GM04503 (cell line): ENCODE measurements at places on chromosomes 7 and 10.

DNA sequence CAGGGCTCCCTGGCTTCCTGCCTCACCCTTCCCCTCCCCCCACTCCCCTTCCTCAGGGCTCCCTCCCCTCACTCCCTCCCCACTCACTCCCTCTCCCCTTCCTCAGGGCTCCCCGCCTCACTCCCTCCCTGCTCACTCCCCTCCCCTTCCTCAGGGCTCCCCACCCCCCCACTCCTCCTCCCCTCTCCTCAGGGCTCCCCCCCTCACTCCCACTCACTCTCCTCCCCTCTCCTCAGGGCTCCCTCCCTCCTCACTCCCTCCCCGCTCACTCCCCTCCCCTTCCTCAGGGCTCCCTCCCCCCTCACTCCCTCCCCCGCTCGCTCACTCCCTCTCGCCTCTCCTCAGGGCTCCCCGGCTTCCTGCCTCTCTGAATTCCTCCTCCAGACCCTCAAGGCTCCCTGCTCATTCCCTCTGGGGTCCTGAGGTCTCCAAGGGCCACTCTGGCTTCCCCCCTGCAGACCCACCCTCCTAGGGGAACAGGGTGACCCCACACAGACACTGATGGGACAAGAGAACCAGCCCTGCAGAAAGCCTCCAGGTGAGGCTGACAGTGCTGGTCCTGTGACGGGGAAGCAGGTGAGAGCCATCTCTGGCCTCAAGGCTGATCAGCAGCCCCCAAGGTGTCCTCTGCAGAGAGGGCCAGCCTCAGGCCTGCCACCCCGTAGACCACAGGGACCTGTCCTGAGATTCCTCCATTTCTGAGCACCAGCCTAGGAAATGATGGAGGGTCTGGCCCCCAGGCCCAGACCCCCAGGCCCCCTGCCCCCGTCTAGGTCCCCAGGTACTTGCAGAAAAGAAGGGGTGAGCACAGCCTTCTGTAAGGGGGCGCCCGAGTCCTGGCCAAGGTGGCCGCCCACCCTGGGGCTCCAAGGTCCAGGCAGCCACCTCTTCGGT, 47.2 kb downstream of the PWWP2B start:
- DNase-seq, result no peak

DNA sequence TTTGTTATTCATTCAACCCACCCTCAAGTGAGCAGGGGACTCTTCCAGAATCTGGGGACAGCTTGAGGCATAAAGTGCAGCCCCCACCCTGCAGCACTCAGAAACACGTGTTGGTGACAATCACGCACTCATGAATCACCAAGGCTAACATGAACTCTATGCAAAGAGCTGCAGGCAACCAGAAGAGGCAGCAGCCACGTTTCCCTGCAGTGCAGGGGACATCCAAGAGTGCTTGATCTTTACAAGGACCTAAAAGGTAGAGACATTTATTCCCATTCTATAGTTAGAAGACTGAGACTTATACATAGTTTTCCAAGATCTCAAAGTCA, 135.2 kb upstream of the GDF10 start:
- DNase-seq, result no peak

- DNase-seq, result no peak
Observed at GRCh38 chr7:108063520-108063933, 60.6 kb upstream of the LAMB1 start.

GRCh38 chr7:153522261-153522660, 529.9 kb upstream of the DPP6 start:
- DNase-seq, result no peak

GRCh38 chr7:36318116-36318515, 71.5 kb upstream of the ANLN start:
- DNase-seq, result no peak

DNA sequence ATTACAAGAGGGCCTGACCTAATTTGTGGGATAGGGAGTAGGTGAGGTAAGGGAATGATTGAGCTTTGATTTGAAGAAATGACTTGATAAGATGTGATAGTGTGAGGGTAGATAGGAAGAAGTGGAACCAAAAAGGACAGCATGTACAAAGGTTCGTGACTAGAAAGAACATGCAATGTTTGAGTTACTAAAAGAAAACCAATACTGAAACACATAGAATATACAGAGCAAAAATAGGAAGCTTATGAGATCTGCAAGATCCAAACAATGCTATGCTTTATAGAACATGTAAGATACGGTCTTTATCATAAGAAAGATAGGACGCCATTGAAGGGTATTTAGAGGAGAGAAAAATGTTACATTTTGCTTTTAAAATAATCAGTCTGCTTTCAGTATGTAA, 343.8 kb downstream of the ATRNL1 start:
- DNase-seq, result no peak

- DNase-seq, result no peak
Observed at GRCh38 chr7:13442226-13442625, 547.2 kb downstream of the ETV1 start.

GRCh38 chr10:110792476-110793125, 79.1 kb upstream of the PDCD4 start:
- DNase-seq, result no peak

DNA sequence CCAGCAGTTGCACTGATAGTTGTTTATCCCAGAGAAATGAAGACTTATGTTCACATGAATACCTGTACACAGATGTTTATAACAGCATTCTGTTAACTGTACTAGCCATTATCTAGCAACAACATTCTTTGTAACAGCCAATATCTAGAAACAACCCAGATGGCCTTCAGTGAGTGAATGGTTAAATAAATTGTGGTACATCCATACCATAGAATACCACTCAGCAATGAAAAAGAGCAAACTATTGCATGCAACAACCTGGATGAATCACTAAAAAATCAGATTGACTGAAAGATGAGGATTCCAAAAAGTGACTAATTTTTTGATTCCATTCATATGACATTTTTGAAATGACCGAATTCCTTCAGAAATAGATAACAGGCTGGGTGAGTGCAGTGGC, 360.3 kb downstream of the MALRD1 start:
- DNase-seq, result no peak

DNA sequence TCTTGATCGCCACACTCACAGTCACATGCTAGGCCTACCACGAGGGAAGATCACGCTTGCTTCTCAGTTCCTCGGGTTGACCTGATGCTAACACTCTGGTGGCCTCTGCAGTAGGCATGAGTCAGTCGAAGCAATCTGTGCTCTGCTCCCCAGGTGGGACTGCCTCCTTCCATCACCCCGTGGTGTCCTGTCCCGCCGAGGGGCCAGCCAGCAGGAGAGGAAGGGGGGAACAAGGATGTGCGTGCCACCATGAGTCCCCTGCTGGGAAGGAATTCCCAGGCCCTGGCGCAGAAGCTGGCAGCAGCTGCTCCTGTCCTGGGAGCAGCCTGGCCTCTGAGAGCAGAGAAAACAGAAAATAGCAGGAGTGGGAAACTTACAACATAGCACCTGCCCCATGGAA, 695.0 kb upstream of the NRP1 start:
- no peak for DNase-seq

DNA sequence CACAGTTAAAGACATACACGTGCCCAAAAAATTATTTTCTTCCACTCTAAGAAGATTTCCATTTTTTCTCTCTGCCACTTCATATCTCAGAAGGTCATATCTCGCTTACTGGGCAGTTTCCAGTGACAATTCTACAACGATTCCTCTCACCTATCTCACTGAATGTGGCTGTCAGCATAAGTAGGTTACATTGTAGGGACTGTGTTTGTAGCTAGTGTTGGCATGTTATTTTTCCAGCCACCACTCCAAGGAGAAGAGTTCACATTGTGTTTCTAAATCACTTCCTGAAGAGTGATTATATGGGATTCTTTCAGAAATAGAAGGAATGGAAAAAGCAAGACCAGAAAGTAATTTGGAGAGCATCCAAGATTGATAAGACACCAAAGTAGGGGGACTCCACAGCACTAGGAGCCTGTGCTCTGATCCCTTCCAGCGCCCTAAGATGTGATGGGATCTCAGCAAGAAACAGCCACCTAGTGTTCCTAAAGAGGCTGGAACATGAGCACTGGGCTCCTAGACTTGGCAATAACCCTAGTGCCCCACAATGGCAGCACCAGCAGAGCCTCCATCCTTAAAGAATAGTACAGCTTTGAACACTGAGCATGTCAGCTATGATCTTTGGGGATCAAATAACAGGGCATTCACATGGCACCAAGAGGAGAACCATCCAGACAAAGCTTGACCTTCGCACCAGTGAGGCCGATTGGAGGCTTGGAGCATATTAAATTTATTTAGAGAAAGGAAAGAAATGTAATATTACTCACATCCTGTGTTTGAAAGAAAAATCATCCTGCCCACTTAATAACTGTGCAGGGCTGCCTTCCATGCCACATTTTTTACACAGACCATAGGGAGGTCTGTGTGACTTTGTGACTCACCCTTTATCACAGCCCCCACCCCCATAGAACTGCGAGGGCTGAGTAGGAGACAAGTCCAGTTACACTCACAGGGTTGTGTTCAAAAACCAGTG, 51.8 kb downstream of the CAV1 start:
- DNase-seq, result peak; percentile 93

DNA sequence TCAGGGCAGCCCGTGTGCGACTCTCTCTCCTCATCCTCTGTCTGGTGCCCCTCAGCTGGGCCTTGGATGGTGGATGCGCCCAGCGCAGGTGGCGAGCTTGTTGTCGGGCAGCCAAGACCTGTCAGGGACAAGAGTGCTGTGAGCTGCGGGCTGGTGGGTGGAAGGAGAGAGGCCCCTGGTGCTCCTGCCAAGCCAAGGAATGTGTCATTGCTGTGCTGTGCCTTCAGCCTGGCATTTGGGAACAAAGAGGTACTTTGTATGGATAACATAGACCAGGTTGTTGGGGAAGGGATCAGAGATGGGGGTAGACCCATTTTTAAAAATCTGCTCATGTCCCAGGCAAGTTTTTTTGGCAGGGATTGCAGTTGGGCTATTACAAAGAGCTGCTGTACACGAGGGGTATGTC, 120.9 kb downstream of the PKD1L1 start:
- no peak for DNase-seq

DNA sequence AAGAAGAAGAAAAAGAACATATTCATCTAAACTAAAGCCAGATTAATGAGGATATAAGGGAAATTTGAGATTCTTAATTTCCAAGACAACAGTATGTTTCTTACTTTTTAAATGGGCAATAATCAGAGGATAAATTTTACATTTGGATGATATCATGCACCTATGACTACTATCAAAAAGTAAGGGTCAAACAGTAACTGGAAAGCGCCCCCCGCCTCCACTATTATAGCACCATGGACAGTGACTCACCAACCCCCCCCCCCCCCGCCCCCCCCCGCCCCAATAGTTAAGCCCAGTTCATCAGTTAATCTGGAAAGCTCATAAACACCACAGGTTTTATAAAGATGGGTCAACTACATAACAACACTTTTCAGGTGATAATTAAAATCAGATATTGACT, 194.3 kb upstream of the DGKB start:
- no peak for DNase-seq

DNA sequence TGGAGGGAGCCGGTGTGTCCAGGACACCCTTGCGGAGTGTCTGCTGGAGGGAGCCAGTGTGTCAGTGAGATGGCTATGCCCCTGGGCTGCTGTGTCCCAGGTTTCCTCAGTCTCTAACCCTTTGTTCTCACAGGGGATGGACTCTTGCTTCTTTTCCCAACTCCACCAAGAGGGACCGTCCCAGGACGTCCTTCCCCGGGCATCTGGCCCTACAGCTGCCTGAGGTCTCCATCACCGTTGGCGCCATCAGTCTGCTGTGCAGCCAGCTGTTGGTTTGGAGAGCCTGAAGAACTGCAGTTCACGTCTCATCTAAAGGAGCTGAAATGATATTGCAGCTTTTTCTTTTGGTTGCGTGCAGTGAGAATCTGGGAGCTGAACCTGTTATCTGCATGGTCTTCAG, 136.2 kb downstream of the VIPR2 start:
- DNase-seq, result no peak

- no peak for DNase-seq
Observed at GRCh38 chr10:34184939-34185386, 630.1 kb downstream of the PARD3 start.

- no peak for DNase-seq
Observed at GRCh38 chr7:16034866-16035265, 348.4 kb upstream of the MEOX2 start.
